ENCODE measurements at places on chromosomes 5 and 9.
A peak's percentile ranks its signal among the peaks of the same experiment; 100 is the strongest.

DNA sequence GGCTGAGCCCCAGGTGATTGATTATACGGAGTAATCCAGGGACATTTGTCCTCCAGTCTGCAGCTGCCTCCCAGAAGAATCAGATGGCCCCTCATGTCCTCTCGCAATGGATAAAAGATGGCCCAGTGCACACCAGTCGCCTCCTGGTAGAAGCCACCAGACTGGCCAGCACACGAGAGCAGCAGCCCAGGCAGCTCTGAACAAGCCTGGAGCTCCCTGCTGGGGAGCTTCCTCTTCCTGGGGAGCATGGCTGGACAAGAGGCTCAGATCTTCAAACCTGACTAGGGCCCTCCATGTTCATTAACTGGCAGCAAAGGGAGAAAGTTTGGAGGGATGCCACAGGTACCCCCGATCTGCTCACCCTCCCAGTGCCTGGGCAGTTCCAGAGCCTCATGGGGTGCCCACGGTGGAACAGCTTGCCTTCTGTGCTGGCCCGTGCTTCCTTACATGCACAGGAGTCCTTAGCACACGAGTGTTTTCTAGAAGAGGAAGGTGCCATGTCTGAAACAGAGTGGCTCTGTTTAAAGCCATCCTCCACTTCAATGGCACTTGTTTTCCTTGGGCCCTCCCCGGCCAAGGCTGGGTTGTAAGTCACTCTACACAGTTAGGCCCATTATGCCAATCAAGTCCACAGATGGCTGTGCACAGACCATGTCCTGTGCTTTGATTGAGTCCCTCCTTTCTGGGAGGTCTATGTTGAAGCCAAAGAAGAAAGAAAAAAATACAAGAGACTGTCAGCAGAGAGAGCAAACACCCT is 75.6 kb downstream of the PRRT1B start:
- DNase-seq: no peak

- no peak for DNase-seq
Measured at GRCh38 chr5:173866858-173867679, 21.1 kb upstream of the CPEB4 start.

DNA sequence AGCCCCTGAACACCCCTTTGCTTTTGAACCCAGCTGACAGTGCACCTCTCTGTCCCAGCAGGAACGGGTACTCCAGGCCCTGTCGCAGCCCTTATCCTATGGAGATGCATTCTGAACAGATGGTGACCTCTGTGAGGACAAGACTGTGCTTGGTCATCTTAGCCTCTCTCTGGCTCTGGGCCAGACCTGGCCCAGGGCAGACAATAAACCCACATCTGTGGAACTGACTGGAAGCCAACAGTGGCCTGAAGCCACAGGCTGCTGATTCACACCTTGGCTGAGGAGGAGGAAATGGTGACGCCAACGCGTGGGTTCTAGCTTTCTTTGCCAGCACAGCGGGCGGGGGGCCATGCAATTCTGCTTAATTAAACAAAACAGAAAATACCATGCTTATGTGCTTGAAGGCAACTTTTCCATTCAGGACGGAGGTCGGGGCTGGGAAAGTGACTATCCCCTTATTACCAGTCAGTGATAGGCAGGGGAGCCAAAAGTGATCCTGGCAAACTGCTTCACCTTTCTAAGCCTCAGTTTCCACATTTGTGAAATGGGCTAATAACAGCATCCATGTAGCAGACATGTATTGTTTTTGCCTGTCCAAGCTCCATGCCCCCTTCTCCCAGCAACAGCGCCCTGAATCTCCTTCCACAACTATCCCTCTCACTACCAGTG is 10.8 kb downstream of the SH3PXD2B start:
- no peak for DNase-seq

DNA sequence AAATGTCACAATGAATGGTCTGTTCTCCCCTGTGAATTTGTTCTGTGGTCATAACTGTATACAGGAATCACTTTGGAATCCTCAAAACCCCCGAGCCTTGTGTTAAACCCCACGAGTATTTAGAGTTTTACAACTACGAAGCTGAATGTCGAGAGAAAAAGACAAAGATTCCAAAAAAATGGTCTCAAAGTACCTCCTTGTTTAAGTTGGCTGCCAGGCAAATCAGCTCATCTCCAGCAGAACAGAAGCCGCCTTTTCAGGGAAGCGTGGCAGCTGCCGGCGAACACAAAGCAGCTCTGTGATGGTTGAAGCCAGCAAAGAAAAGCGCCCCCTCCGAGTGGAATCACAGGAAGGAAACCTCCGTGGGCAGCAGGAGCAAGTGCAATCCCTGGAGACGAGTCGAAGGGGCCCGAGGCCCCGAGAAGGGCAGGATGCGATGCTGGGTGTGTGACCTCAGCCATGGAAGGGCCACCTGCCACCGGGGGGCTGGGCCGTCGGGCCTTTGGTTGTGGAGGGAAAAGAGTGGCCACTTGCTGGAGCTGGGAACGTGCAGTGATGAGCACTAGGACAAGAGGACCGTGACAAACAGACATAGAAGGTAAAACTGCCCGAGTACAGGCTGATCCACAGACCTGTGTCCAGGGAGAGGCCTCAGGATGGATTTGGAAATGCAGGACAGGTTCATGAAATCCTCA is 706.4 kb downstream of the SEMA5A start:
- no peak for DNase-seq

- DNase-seq: no peak
Measured at GRCh38 chr5:168691891-168692290, 112.7 kb upstream of the PANK3 start.

DNA sequence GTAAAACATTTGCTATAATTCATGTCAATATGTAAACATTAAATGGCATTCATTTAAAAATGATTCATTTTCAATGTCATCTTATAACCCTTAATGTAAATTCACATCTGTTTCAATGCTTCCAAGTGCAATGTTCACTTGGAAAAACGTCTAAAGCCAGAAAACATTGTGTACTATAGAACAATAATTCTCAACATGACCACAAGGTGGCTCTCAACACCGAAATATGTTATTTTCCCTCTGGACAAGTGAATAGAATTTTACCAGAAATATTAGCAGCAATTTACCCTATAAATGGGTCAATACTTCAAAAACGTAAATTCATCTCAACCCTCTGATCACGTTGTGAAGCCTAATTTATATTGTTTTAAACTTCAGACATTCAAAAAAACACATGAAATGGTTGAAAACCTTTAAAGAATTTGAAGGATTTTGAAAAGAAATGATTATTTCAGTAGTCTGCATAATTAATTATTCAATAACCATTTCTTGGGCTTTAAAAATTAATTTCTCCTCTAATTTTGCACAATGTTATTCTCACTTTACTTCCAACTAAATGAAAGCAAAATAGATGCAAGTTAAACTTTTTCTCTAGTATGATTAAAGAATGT is 11.0 kb downstream of the CDH10 start:
- DNase-seq: peak; percentile 28

- DNase-seq: no peak
Measured at GRCh38 chr5:136701191-136701590, 335.8 kb upstream of the TRPC7 start.

DNA sequence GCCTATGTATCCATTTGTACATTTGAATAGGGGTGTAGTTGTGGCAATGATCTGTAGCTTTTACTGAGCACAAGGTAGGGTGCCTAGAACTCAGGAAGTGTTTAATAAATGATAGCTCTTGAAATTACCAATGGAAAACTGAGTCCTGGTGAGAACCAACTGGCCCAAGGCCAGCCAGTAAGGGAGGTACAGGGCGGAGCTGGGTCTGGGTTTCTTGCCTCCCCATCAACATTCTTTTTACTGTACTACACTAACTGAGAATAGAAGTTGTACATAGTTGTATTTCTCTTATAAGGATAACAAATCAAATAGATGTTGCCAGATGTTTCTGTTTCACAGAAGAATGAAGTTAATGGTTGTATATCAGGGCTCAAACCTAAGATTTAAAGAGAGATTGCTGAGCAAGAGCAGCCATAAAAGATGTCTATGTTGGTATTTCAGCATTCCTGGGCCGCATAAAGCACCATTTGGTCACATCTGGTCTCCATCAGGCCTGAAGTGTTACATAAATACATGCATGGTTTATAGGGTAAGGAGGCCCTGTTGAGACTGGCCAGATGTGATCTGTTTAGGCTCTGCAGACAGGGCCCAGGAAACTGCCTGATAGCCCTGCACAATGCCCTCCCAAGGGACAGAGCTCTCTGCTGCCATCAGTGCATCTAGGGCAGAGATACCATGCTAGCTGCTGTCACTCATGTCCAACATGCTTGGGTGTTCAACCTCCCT is 210.5 kb downstream of the NXNL2 start:
- DNase-seq: peak; percentile 90

GRCh38 chr5:112349371-112349770 is 69.7 kb downstream of the EPB41L4A start:
- no peak for DNase-seq

GRCh38 chr5:79837761-79838551 is 148.3 kb downstream of the CMYA5 start:
- peak; percentile 58 for DNase-seq

- no peak for DNase-seq
Measured at GRCh38 chr9:130201399-130201873, 29.2 kb downstream of the NCS1 start.

- no peak for DNase-seq
Measured at GRCh38 chr5:158814521-158814920, 285.2 kb downstream of the EBF1 start.

DNA sequence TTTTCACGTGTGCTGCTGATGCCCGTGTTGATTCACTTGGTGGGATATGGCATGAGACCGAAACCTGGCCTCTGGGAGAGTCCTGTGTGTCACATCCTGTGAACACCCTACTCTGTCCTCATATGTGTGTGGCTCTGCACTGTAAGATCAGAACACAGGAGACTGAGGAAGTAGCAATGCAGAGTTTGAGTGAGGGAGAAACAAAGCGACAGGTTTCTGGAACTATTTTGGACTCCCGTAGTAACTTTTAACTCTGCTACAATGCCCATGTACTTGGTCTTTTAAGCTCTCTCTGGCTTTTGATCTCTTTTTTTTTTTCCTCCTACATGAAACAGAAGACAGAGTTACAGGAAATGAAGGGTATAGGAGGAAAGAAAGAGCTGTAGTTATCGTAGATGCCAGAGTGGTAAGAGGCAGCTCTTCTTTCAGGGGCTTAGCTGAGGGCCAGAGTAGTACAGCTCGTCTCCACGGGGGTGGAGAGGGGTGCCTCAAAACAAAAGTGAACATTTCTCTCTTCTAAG is 26.6 kb downstream of the GRAMD2B start:
- no peak for DNase-seq

- DNase-seq: no peak
Measured at GRCh38 chr9:5425006-5425628, 12.6 kb downstream of the PLGRKT start.

- DNase-seq: no peak
Measured at GRCh38 chr5:170138273-170138672, 32.6 kb downstream of the FOXI1 start.

- no peak for DNase-seq
Measured at GRCh38 chr9:30579810-30580209, 1804.6 kb upstream of the ACO1 start.

- no peak for DNase-seq
Measured at GRCh38 chr5:157130925-157131324, 11.7 kb downstream of the MED7 start.

GRCh38 chr5:5018578-5018970 is 121.6 kb upstream of the ADAMTS16 start:
- no peak for DNase-seq

DNA sequence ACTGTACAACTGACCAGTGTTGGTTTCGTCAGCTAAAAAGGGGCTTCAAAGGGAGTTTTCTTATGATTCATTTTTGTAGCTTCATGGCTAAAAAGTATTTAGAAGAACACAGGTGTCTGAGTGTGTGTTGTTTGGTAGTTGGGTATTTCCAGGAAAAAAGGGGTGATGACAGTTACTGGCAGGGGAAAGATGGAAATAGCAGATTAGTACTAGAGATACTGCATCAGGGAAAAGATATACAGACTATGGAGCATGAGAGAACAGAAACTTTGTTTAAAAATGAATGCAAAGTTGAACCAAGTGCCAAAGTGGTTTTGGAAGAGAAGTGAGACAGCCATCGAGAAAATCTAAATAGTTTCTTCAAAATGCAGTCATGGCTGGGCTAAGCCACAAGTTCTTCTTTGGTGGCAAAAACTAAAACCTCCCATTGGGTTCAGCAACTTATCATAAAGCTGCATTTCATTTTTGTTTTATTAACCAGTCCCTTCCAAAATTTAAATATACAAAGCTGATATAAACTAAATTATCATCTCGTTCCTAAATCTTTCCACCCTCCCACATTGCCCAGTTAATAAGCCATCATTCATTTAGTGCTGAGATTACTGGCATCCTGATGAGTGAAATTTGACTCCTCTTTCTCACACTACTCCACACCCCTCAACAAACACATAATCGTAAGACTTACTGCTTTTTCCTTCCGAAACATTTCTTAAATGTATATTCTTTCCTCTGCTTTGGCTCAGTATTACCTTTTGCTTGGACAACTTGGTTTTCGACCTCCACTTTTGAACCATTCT is 33.5 kb downstream of the ELL2 start:
- no peak for DNase-seq

DNA sequence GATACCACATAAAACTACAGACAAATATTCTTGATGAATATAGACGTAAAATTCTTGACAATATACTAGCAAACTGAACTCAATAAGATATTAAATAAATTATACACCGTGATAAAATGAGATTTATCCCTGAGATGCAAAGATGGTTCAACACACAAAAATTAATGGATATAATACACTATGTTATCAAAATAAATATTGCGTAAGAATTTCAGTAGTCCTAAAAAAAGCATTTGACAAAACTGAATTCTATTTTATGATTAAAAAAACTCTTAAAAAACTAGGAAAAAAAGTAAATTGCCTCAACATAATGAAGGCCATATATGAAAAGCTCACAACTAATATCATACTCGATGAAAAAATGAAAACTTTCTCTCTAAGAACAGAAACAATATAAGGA is 472.3 kb upstream of the GRIA1 start:
- DNase-seq: no peak

- no peak for DNase-seq
Measured at GRCh38 chr5:128770907-128771306, 194.4 kb upstream of the SLC27A6 start.

DNA sequence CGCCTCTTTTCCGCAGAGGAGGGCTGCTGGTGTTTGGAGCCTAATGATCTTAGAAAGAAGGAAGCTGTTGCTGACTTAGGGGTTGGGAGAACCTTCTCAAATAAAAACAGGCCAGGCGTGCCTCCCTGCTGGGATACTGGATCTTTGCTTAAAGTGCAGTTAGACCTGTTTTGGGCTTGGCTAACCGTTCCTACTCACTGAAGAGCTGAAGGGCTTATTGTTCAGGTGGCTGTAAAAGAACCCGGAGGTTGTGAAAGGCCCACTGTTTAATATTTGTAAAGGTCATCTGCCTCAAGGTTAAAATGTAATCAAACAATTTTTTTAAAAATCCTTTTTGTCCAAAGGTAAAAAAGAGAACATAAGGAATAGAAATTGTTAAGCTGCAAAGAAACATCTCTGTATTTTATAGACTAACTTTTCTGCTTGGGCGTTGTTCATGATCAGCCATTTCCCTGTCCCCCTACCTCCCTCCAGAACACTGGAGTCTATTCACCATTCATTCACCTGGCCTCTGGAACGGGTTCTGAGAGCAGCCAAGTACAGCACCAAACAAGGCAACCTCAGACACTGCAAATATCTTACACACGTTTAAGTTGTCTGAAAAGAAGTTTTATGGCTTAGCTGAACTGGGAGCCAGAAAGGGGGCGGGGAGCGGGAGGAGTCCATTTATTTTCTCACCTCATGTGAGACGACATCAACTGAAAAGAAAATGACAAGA is 18.6 kb upstream of the MTMR12 start:
- DNase-seq: peak; percentile 35

GRCh38 chr5:115490596-115490995 is 54.0 kb downstream of the FEM1C start:
- no peak for DNase-seq

GRCh38 chr9:87950765-87951488 is 23.4 kb downstream of the CDK20 start:
- no peak for DNase-seq

- no peak for DNase-seq
Measured at GRCh38 chr9:108612513-108612912, 243.3 kb downstream of the ACTL7B start.
